ENCODE measurements at places on chromosomes 11 and 22. TPM values are rescaled to one million over a fixed set of nuclear protein-coding genes. Genes with fewer than 3 reads are reported as not detected.

The RFPL3 gene
- total RNA-seq: not detected

GRCh38 chr11:84249344-84250135 is 963.4 kb upstream of the CCDC90B start:
- peak; percentile 71 for ATAC-seq

The HORMAD2 gene
- total RNA-seq: not detected

- ATAC-seq: no peak
Measured at GRCh38 chr11:13667245-13667644, 1.2 kb upstream of the FAR1 start.

The MMP27 gene
- not detected for total RNA-seq

The PGA4 gene
- not detected for total RNA-seq

DNA sequence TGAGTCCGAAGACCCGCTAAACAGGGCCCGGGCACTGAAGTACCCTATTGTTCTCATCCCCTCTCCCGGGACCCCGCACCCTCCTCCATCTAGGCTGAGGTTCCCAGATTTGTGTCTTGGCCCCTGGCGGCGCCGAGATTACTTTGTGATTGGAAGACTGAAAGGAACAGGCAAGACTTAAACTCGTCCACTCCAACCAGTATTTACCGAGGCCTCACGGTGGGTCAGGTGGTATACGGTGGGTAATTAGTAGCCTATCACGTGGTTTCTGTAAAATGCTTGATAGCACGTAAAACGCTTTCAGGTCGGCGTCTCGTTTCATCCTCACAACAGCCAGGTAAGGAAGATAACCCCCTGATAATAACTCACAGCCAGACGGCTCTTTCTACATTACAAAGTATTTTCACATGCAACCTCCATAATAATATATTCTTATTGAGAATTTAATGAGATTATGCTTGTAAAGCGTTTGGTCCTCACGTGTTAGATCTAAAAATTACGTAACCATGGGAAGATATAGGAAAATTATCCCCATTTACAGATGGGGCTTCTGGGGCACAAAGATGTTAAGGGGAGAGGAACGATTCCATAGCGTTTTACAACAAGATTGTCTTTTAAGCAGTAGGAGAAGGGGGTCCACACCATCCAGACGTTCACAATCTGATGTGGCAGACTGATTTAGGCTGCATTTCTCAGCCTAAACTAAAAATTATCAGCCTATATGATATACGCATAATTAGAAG is 642 bp upstream of the PIK3C2A start:
- peak; percentile 76 for ATAC-seq

DNA sequence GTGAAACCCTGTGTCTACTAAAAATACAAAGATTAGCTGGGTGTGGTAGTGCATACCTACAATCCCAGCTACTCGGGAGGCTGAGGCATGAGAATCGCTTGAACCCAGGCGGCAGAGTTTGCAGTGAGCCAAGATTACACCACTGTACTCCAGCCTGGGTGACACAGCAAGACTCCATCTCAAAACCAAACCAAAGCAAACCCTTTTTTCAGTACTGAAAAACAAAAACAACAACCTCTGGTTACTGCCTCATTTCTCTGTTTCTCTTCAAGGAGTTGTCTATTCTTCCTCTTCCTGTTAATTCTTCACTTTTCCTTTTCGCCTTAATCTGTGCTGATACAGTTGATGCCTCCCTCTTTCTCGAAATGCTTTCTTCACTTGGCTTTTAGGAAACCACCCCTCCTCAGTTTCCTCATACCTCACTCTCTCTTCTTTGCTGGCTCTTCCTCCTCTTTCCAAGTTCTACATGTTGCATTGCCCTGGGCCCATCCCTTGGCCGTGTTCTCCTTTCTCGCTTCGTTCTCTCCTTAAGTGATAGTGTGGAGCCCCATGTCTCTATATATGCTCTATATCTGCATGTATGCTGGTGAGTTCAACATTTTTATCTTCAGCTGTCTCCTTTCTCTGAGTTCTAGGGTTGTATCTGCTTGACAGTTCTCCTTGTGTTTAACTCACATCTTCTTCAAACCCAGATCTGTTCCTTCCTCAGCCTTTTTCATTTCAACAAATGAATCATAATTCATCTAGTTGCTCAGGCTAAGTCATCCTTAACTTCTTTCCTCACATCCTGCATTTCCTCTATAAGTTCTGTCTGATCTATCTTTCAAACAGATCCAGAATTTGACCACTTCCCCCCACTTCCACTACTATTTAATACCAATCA is 37.1 kb downstream of the NUCB2 start:
- ATAC-seq: no peak

GRCh38 chr11:65446446-65447277 is 24.1 kb downstream of the NEAT1 start:
- ATAC-seq: peak; percentile 1

GRCh38 chr11:77208535-77208934 is 80.5 kb downstream of the MYO7A start:
- no peak for ATAC-seq

The GGTLC2 gene
- total RNA-seq: not detected

All from esophagus mucosa (tissue), 1 donor.